ENCODE measurements at places on chromosomes 4 and X.

DNA sequence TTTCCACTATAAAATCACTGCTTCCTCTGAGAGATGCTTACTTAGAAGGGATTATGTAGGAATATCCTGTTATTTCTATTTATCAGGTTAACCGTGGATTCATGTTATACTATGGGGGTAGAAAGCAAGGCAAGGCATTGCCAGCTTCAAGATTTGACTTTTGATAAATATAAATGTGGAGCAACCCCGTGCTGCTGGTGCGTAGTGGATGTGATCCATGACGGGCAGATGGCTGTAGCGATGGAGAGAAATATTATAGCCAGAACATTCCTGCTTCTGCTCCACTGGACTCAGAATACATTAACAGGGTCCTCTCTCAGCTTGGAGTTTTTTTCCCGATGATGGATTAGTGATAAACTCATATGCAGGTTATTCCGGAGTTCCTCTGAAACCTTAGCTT, 157.6 kb downstream of the TENM3 start:
- DNase-seq: no peak

GRCh38 chr4:157291071-157291470, 70.5 kb downstream of the GRIA2 start:
- DNase-seq: no peak

DNA sequence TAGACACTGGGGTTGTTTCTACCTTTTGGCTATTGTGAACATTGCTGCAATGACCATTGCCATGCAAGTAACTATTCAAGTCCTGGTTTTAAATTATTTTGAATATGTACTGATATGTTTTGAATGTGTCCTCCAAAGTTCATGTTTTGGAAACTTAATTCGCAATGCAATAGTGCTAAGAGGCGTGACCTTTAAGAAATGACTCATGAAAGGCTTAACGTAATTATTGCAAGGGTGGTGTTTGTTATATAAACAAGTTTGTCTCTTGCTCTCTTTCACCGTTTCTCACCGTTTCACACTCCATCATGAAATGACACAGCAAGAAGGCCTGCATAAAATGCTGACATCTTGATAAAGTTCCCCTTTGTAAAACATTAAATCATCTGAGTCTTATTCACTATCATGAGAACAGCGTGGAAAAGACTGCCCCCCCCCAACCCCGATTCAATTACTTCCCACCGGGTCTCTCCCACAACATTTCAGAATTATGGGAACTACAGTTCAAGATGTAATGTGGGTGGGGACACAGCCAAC, 506.9 kb upstream of the FAM47C start:
- no peak for DNase-seq

GRCh38 chr4:3420956-3421355, 20.8 kb upstream of the HGFAC start:
- no peak for DNase-seq

- DNase-seq: no peak
Measured at GRCh38 chr4:154119317-154119716, 330.4 kb upstream of the SFRP2 start.

- DNase-seq: no peak
Measured at GRCh38 chr4:144787365-144788258, 141.7 kb downstream of the HHIP start.

DNA sequence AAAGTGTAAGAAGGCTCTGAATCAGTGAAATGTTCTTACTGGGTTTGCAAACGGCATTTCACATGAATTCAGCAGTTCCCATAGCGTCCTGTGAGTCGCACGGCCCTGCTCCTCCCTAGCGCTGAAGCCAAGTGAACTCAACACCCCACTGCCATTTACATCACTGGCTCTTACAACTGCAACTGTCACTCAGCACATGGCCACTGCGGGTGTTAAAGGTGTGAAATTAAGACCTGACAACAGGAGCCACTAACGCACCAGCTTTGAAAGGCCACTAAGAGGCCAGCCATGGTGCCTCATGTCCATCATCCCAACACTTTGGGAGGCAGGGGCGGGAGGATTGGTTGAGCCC, 31.7 kb downstream of the RNF212 start:
- DNase-seq: no peak

- no peak for DNase-seq
Measured at GRCh38 chr4:154838694-154839093, 57.6 kb downstream of the RBM46 start.

DNA sequence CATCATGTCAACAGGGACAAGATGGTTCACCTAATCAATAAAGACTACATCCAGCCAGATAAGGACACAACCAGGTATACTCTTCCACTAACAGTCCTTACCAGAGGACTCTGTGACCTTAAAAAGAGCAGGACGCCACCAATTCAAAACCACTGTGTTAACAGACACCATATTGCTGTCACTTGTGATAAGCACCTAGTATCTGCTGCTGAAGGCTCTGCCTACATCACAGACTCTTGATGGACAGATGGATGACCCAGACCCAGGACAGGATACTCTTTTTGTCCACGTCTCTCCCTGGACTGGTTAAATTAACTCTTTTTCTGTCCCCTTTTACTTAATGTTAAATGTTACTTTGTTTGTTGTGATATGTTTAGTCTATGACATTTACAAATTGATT, 586.2 kb upstream of the AGA start:
- DNase-seq: no peak

- DNase-seq: no peak
Measured at GRCh38 chr4:178306565-178306964, 864.3 kb upstream of the AGA start.

DNA sequence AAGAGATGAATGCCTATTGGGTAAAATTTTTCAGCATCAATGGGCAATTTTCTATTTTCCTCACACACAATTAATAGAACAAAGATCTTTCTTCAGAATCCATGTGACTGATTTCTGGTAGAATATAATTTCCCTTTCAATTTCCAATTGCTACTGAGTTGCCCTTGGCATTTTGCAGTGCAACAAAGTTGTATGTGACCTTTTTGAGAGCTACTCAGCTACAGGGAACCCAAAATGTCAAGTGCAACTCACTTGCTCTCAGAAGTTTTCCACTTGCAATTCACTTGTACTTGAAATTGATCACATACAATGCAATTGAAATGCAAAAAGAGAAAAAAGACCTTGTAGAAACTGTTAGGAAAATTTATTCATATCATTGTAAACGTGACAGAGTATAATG, 245.5 kb downstream of the BANK1 start:
- no peak for DNase-seq

DNA sequence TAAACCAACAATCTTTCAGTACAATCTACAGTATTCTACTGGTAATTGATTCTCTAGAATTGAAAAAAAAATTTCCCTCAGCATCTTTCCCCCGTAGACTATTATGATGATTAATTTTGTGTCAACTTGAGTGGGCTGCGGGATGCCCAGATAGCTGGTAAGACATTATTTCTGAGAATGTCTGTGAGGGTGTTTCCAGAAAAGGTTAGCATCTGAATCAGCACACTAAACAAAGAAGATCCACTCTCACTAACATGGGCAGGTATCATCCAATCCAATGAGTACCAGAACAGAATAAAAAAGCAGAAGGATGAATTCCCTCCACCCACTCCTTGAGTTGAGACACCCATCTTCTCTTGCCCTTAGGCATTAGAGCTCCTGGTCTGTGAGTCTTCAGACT, 186.1 kb upstream of the MAB21L2 start:
- DNase-seq: no peak

DNA sequence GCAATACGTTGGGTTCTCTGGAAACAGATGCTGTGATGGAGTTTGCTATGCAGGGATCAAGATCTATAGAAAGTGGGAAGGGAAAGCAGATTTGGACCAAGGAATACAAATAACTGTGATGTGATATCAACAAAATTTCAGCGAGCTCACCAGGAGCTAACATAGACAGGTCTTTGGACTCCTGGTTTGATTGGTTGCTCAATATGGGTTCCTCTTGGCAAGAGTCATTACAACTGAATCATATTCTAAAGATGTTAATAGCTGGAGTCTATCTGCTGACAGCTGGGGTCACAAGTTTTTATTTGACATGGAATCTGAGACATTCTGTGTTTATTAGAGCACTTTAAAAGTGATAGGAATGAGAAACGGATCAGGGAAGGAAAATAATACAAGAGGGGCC, 637.6 kb upstream of the GNPDA2 start:
- no peak for DNase-seq

DNA sequence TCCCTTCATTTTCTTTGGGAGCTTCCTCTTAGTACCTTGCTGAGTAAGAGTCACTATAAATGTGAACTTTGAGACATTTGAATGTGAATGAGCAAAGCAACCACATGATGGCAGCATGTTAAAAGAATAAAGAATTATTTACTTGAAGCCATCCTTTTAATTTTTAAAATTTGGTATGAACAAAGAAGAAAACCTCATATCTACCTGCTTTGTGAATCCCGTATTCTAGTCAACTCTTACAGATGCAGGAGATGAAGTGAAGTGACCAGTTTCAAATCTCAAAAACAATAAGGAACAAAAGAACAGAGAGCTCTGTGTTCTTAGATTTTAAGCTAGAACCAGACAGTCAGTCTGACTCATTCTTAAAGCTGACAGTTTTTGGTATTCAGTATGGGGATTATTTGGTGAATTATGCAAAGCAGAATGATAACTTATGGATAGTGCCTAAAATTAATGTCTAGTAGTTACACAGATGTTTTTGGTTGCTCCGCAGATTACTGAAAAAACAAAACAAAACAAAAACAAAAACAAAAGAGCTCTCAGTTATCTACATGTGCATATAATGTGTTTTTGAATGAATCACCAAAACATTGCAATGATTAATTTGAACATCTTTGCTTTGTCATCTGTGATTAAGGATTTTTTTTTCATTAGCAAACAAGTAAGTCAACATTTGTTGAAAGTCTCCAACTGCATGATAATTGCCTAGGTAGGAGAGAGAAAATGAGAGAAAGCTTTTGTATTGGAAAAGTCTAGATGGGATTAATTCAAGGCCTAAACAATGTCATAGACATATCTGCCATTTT, 48.2 kb upstream of the H2AZ1 start:
- no peak for DNase-seq

DNA sequence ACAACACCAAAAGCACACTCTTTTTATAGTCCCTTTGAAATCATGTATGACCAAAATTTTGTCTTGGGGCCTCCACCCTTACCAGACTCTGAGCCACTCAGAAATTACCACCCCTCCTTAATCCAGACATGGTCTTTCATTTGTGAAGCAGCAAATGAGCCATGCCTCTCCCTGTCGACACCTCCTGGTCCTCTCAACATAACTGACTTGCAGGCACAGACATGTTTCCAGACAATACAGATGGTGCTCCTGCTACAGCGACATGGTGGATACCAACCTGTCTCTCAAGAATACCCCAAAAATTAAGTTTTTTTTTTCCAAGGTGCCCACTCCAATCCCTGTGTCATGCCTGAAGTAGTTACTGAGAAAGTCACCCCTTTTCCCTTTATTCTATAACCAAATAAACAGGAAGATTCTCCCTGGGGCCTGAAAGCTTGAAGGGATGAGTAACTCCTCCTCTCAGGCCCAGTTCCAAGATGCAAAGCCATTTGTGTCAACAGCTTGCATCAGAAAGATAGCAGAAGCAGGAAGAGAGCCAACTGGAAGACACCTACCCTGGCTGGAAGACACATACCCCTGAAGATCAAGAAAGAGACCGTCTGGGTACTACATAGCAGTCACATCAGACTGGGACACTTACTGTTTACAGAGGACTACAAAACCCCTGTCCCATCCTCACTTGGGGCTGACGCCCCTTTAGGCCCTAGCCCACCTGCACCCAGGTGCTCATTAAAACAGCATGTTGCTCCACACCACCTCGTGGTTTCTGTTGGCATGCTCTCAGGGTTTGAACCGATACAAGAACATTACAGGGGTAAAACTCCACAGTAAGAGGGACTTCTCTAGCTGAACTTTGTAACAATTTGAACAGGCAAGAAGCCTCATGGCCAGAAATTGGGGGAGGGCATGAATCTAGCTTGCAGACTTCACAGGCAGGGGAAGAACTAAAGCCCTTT, 5.5 kb upstream of the UGT2B17 start:
- no peak for DNase-seq

DNA sequence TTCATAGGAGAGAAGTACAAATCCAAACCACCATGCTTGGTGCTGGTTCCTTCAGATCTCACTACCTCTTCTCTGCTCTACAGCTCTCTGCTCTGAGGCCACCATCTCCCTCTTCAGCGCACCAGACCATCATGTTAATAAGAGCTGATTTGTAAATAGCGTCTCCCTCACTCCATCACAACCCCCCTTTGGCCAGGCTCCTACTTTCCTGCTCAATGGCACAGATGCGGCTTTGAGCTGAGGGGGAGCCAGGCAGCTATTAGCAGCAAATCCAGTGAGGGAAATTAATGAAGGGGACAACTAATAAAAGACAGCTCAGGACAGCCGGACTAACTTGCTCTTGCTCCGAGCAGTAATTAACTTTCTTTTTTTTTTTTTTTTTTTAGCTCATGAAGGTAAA, 13.1 kb downstream of the NEUROG2 start:
- no peak for DNase-seq

DNA sequence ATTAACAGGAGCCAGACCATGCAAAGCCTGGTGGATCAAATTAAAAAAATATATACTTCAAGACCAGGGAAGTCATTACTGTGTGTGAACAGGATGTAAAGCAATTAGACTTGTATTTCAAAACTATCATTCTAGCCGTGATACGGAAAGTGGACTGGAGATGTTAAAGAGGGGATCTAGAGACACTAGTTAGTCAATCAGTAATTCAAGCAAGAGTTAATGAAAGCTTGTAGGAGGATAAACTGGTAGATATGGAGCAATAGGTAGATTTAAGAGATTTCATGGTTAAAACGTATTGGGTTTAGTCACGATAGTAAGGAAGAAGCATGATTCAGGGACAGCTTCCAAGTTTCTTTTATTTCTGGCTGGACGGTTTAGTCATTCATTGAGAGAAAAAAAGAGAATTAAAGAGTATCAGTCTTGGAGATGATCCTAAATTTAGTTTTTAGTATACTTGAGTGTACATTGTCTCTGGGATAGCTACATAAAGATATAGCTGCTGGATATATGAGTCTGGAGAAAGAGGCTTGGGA, 3.9 kb downstream of the MAD2L1 start:
- DNase-seq: no peak

DNA sequence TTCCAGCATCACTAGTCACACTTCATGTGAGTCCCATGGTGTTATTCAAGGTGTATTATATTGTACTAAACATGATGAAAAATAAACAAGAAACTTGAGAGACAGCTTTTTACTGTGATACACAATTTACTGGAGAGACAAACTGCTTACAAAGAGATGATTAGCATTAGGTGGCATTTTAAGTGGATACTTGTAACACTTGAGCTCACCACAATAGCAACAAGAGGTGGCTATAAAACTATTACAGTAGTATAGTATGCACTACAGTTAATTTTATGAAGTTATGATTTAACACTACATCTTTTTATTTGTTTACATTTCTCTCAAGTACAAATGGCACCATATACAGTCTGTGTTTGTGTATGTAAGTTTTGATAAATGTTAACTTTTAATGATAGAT, 246.6 kb downstream of the PARM1 start:
- no peak for DNase-seq

- no peak for DNase-seq
Measured at GRCh38 chr4:168097161-168097560, 4.8 kb downstream of the ANXA10 start.

GRCh38 chr4:7294176-7294756, 101.9 kb downstream of the SORCS2 start:
- no peak for DNase-seq

GRCh38 chrX:50180073-50180940, 20.5 kb downstream of the AKAP4 start:
- no peak for DNase-seq

- peak; percentile 76 for DNase-seq
Measured at GRCh38 chr4:4574792-4575191, 32.9 kb upstream of the STX18 start.
